ENCODE measurements at places on chromosomes 11 and 22. TPM values are rescaled to one million over a fixed set of nuclear protein-coding genes. Genes with fewer than 3 reads are reported as not detected.

Gene GRM5
- total RNA-seq: not detected

GRCh38 chr11:2318123-2318522, 16.3 kb downstream of the TSPAN32 start:
- DNase-seq: no peak

DNA sequence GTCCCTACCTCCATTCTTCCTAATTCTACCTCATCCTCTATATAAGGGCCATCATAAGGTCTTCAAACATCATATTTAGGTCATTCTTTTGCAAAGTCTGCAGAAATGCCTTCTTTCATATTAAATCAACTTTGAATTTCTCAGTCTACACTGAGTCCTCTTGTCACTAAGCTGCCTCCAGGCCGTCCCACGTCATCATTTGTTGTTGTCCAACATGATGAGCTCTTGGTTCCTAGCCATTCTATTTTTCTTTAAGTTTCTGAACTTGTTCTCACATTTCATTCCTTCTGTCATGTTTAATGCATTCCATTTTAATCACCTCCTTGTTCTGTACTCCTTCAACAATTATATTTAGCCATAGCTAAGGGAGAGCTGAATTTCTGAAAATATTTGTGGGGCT, 59.2 kb upstream of the PGR start:
- DNase-seq: no peak

GRCh38 chr11:96019810-96020747, 96.2 kb upstream of the MTMR2 start:
- DNase-seq: no peak

- DNase-seq: no peak
Measured at GRCh38 chr11:67576735-67577475, 6.7 kb upstream of the GSTP1 start.

Gene IFITM5
- total RNA-seq: not detected

DNA sequence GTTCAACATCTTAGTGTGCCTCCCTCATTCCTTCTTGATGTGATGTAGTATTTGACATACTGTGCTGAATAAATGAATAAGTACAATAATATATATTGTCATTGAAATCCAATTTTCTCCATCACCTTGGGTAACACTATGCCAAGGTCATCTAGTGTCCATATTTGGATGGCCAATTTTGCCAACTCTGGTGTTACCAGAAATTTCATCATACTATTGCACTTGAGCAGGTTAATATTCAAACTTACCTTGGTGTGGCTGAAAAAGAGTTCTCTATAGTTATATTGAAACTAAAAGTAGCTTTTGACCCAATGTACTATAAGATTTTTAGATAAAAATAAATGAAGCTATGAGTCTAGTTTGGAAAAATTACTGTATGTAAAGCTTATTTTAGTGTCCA, 98.2 kb upstream of the SLC6A5 start:
- no peak for DNase-seq

Gene TMEM45B
- not detected for total RNA-seq

DNA sequence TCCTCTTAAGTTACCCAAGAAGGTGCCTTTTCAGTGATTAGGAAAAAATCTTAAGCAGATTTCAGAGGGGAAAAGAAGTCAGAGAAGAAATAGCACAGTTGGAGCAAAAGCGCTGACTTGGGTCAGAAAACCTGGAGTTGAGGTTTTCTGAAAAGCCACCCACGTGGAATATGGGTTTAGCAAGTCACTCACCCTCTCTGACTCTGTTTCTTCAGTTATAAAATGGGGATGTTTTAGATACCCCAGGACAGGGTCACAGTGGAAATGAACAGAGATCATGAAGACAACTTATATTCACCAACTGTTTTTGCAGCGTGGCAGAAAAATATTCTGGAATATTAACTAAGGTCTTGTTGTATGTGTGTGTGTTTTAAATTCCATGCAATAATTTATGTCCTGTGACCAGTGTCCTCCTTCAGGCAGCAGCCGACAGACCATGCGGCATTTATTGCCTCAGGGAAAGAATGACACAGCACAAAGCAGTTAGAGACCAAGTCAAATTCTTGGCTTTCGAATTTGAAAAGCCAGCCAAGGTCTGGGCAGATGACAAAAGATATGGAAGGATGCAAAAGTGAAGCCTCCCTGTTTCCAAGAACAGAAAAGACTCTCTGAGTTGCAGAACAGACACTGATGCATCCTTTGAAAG, 119.9 kb downstream of the MIAT start:
- DNase-seq: no peak

DNA sequence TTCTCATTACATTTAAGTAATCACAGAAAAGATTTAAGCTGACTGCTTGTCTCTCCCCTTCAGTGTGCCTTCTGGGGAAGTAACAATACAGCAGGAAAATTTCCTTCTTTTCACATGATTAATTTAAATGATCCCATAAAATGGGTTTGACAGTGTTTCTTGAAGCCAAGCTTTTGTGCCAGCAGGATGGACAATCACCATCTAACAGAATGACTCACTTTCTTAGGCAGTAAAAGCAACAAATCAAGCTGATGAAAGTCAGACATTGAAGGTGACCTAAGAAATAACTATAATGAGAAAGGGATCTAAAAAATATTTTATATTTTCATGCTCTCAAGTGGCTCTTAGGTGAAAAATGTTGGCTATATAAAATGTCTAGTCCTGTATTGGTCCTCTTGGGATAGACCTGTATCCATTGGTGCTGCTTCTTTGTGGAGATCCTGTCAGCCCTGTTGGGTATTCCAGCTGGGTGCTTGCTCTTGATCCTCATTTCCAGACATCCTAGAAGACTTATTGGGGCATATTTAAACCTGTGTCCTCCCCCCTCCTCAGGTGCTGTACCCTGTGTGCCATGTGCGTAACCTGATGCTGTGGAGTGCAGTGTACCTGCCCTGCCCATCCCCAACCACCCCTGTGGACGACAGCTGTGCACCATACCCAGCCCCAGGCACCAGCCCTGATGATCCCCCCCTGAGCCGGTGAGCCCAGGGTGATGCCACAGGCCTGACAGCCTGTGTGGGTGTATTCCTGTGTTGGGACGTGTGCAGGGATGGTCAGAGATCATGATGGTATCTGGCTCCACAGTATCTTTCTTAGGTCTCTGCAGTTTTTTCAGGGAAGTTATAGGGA, 62.7 kb upstream of the HORMAD2 start:
- no peak for DNase-seq

DNA sequence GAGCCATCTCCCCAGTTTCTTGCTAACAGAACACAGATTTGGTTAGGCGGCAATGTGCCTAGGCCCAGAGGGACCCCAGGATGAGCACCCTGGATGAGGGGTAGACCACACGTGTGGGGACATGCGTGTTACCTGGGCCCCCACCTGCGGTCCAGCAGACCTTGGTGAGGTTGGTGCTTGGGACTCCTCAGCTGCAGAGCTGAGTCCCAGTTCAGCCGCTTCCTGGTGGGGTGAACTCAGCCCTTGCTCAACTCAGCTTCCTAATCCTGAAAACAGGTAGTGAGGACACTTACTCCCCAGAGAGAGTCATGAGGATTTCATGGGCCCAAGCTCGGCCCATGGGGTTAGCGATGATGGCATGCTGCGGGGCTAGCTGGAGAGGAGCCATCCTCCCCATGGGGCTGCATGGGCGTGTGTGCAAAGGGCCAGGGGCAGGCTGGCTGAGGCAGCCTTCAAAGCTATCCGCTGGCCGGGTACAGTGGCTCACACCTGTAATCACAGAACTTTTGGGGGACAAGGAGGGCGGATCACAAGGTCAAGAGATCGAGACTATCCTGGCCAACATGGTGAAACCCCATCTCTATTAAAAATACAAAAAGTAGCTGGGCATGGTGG, 46.9 kb upstream of the SHISAL1 start:
- peak; percentile 49 for DNase-seq

Gene OR51B5
- total RNA-seq: not detected

DNA sequence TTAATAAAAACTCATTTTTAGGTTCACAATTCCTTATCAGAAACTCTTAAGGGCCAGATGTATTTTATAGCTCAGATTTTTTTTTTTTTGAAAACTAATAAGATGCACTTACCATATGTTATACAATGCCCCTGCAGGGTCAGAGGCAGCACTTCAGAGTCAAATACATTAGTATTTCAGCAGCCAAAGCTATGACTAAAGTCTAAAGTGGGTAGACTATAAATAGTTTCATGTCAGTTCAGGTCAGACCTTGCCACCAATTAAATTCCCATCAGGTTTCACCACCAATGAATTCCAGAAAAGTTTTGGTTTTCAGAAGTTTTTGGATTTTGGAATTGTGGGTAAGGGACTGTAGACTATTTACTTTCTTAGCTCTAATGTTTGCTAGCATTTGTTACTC, 75.9 kb downstream of the FAM83F start:
- no peak for DNase-seq

Gene HTR3A
- not detected for total RNA-seq

- DNase-seq: no peak
Measured at GRCh38 chr11:45791524-45791923, 13.4 kb upstream of the SLC35C1 start.

GRCh38 chr11:122728561-122728960, 73.0 kb downstream of the UBASH3B start:
- no peak for DNase-seq

- no peak for DNase-seq
Measured at GRCh38 chr11:120185706-120186455, 25.0 kb upstream of the OAF start.
